Upper lobe of left lung (tissue), 6 donors: ENCODE measurements at places on chromosomes 5 and 9. TPM values are rescaled to one million over a fixed set of nuclear protein-coding genes. Genes with fewer than 3 reads are reported as not detected.

DNA sequence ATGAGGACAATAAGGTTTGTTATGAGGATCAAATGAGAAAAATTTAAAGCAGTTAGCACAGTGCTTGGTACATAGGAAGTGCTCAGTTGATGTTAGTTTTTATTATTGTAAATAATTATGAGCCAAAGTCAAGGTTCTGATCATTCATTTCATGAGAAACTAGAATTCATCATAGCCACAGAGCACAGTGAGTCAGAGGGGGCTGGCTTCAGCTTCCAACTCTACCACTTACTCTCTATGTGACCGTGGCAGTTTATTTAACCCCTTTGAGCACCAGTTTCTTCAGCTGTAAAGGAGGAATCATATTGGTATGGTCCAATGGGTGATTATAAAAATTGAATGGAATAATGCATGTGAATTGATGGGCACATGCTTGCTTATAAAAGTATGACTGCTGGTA is 39.4 kb downstream of the KLHL3 start:
- H3K36me3 ChIP-seq = no peaks in the 10 kb centered on the region
- no peaks in the 10 kb centered on the region for H3K4me1 ChIP-seq
- H3K4me3 ChIP-seq = no peak overlapping the region
- no peak for DNase-seq
- H3K27me3 ChIP-seq = no peaks in the 10 kb centered on the region
- peak overlapping the region; percentile 19 for H3K27ac ChIP-seq

DNA sequence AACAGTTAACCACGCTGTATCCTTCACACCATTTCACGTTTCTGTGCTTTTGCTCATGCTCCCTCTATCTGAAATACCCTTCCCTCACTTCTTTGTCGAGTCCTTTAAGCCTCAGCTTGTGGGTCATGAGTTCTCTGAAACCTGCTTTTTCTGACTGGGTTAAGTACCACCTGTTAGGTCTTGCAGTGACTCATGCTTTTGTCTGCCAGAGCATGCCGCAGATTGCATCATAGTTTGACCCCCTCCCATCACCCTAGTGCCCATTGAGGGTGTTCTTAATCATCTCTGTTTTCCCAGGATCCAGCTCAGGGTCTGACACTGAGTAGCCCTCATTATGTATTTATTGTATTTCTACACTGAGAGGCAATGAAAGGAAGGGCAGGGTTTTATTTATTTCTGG is 190.2 kb downstream of the ASTN2 start:
- no peak overlapping the region for H3K4me3 ChIP-seq
- H3K27me3 ChIP-seq = no peaks in the 10 kb centered on the region
- DNase-seq = no peak
- H3K27ac ChIP-seq = no peak overlapping the region
- no peaks in the 10 kb centered on the region for H3K4me1 ChIP-seq
- no peaks in the 10 kb centered on the region for H3K36me3 ChIP-seq

Gene NDST1
- total RNA-seq = 159 TPM

- DNase-seq = no peak
- H3K27ac ChIP-seq = no peak overlapping the region
- H3K36me3 ChIP-seq = no peaks in the 10 kb centered on the region
- H3K4me1 ChIP-seq = no peaks in the 10 kb centered on the region
- no peaks in the 10 kb centered on the region for H3K27me3 ChIP-seq
- H3K4me3 ChIP-seq = no peak overlapping the region
Measured at GRCh38 chr9:80932181-80932580, 757.2 kb downstream of the TLE1 start.

Gene TERT
- not detected for total RNA-seq

DNA sequence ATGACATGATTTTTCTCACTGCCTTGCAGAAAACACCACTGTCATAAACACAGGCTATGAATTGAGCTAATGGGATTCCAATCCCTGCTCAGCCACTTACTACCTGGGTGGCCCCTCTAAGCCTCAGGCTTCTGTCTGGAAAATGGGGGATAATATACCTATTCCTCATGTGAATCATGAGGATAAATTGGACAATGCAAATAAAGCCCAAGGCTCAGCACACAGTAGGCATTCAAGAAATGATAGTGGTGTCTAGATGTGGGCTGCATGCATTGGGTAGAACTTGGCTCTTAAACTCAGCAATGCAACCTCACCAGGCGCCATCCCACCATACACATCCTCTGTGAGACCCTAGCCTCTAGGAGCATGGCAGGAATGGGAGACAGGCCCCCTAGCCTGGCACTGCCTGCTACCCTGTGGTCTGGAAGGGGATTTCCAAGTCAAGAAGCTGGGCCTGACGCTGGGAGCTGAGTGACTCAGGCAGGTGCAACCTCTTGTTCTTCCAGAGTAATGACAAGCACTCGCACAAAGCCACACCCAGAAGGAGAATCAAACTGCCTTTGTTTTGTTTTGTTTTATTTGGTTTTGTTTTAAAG is 2.3 kb upstream of the TNIP1 start:
- DNase-seq = peak; percentile 85
- H3K4me3 ChIP-seq = no peak overlapping the region
- no peaks in the 10 kb centered on the region for H3K36me3 ChIP-seq
- peak overlapping the region; percentile 99 for H3K27ac ChIP-seq
- H3K4me1 ChIP-seq = peaks cover 77% of the 10 kb centered on the region
- H3K27me3 ChIP-seq = no peaks in the 10 kb centered on the region
